ENCODE measurements at places on chromosomes 11 and 22.

GRCh38 chr11:119683783-119684182, 45.2 kb downstream of the NECTIN1 start:
- H3K4me3 ChIP-seq = no peak overlapping the region
- H3K27me3 ChIP-seq = peaks cover 3% of the 10 kb centered on the region
- no peak overlapping the region for H3K27ac ChIP-seq

DNA sequence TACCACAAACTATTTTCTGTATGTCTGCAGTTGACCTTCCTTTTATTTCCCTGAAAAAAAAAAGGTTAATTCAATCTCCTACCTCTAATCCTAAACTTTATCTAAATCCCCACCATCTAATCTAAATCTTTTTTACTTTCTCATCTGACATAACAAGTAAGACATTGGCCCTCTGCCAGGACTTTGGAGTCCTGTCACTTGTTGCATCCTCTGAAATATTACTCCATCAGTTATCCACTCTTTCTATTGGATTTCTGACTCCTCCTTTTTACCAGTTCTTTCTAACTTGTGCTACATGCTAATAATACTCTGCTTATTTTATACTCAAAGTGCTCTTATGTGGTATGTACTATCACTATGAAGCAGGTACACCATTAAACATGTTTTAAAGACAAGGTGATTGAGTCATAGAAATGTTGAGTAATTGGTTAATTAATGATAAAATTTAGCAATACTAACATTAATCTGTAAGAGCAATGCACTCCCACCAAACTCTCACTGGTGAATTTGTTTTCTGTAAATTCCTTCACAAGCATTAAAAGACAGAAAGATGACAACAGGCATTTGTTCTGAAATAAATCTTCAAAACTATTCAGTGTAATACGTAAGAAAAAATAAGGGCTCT, 914.2 kb upstream of the RAG2 start:
- H3K4me1 ChIP-seq = no peaks in the 10 kb centered on the region
- H3K4me3 ChIP-seq = no peak overlapping the region
- no peaks in the 10 kb centered on the region for H3K36me3 ChIP-seq
- no peak overlapping the region for H3K27ac ChIP-seq
- no peak for DNase-seq

DNA sequence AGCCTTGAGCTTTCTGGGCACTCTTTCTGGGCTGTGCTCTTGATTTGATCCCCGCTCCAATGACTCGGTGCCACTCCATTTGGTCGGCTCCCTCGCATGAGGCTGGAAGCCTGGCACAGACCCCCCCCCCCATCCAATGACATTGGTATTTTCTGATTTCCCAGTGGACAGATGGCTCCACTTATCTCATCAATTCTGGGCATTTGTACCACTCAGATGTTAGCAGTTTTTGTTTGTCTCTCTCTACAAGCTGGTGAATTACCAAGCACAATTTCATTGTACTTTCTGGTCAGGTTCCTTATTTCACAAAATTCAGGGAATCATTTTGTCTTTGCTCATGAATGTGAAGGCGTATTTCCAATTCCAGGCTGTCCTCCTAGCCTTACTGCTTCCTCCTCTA, 9.1 kb downstream of the DNAL4 start:
- H3K4me3 ChIP-seq = no peak overlapping the region
- H3K27ac ChIP-seq = no peak overlapping the region
- no peak for DNase-seq
- peaks cover 15% of the 10 kb centered on the region for H3K36me3 ChIP-seq
- H3K27me3 ChIP-seq = no peaks in the 10 kb centered on the region

- H3K36me3 ChIP-seq = peaks cover 11% of the 10 kb centered on the region
- H3K27me3 ChIP-seq = no peaks in the 10 kb centered on the region
- H3K4me3 ChIP-seq = peak overlapping the region; percentile 98
- peaks cover 48% of the 10 kb centered on the region for H3K4me1 ChIP-seq
- no peak for DNase-seq
- peak overlapping the region; percentile 92 for H3K27ac ChIP-seq
Measured at GRCh38 chr11:13669544-13670488, 1.3 kb downstream of the FAR1 start.

GRCh38 chr11:31922450-31922849, 111.3 kb upstream of the PAX6 start:
- DNase-seq = no peak
- no peak overlapping the region for H3K27ac ChIP-seq
- H3K4me3 ChIP-seq = no peak overlapping the region
- H3K4me1 ChIP-seq = no peaks in the 10 kb centered on the region

GRCh38 chr11:94876645-94877442, 96.5 kb downstream of the CWC15 start:
- H3K4me1 ChIP-seq = peaks cover 13% of the 10 kb centered on the region
- no peak overlapping the region for H3K27ac ChIP-seq
- DNase-seq = no peak
- peak overlapping the region; percentile 54 for H3K4me3 ChIP-seq
- H3K36me3 ChIP-seq = no peaks in the 10 kb centered on the region
- H3K27me3 ChIP-seq = no peaks in the 10 kb centered on the region

DNA sequence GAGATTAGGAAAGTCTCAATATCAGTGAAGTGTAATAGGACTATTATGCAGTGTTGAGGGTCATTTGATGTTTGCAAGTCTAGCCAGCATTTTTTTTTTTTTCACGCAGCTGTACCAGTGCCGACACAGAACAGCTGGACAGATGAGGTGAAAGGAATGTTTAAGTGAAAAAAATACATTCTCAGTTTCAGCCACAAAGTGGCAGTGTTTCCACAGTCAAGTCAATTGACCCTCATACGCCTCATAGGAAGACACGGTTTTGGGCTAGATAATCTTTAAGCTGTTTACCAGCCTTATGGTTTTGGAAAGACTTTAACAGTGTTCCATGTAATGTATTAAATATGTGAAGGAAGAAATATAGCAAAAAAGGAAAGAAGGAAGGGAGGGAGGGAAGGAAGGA, 349.9 kb upstream of the ANO3 start:
- H3K36me3 ChIP-seq = no peaks in the 10 kb centered on the region
- peak overlapping the region; percentile 47 for H3K4me3 ChIP-seq
- no peak for DNase-seq
- no peaks in the 10 kb centered on the region for H3K27me3 ChIP-seq
- H3K27ac ChIP-seq = peak overlapping the region; percentile 43

DNA sequence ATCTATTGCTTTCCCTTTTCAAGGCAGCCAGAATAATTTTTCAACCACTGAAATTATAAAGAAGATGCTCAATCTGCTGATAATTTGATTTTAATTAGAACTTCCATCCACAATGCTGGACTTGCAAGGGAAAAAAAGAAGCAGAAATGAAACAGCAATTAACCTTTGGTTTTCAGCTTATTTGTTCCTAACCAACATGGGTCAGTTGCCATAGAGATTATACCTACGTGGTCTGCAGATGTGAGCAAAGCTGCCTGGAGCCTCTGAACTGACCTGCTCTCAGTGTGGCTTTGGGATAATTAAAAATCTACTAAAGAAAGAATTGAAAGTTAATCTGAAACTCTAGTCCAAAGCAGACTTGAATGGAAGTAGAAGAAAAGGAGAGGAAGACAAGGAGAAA, 195.7 kb upstream of the API5 start:
- DNase-seq = no peak
- H3K27me3 ChIP-seq = no peaks in the 10 kb centered on the region
- H3K36me3 ChIP-seq = no peaks in the 10 kb centered on the region
- no peaks in the 10 kb centered on the region for H3K4me1 ChIP-seq

GRCh38 chr11:122779047-122779629, 59.2 kb upstream of the CRTAM start:
- peaks cover 3% of the 10 kb centered on the region for H3K36me3 ChIP-seq
- no peaks in the 10 kb centered on the region for H3K27me3 ChIP-seq
- no peak for DNase-seq
- H3K27ac ChIP-seq = no peak overlapping the region

DNA sequence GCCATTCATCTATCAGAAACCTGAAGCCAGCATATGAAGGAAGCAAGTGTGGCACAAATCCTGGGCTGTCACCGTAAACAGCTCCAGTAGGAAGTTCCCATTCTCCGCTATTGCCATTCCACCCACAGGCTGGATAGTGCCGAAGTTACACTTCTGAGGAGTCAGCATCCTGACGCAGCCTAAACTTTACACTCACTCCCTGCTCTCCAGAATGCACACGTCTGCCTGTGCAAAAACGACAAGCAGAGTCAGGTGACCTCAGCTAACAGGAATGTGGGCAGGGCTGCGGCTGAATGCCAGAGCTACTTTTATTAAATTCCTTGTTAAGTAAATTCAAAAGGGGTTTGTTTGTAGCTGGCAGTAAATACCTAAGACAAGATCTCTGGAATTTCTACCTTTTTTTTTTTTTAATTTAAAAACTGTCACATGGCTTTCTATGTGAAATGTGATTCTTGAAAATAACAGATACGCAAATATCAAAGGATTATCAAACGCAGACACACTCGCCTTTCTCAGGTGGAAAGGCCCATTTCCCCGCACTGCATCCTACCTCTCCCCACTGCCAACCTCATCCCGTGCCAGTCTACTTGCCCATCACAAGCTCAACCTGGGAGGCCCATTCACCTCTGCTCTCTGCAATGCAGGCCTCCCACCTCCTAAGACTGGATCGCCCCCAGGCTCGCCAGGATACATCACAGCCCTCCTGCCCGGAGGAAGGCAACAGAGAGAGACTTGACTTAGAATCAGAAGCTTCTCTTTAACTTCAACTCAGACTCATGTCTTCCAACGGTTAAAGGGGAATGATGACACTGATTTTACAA, 33.5 kb downstream of the NFRKB start:
- H3K4me3 ChIP-seq = no peak overlapping the region
- H3K36me3 ChIP-seq = peaks cover 70% of the 10 kb centered on the region
- no peak overlapping the region for H3K27ac ChIP-seq

GRCh38 chr11:72696866-72697700, 22.9 kb upstream of the PDE2A start:
- H3K27me3 ChIP-seq = no peaks in the 10 kb centered on the region
- DNase-seq = no peak
- peaks cover 92% of the 10 kb centered on the region for H3K36me3 ChIP-seq
- H3K27ac ChIP-seq = no peak overlapping the region

GRCh38 chr11:95923439-95923727, 524 bp downstream of the MTMR2 start:
- H3K27me3 ChIP-seq = peaks cover 6% of the 10 kb centered on the region
- peak overlapping the region; percentile 100 for H3K4me3 ChIP-seq
- peaks cover 11% of the 10 kb centered on the region for H3K36me3 ChIP-seq
- H3K4me1 ChIP-seq = peaks cover 29% of the 10 kb centered on the region
- DNase-seq = no peak
- H3K27ac ChIP-seq = peak overlapping the region; percentile 98

- peaks cover 3% of the 10 kb centered on the region for H3K36me3 ChIP-seq
- H3K27me3 ChIP-seq = no peaks in the 10 kb centered on the region
- H3K27ac ChIP-seq = no peak overlapping the region
- H3K4me3 ChIP-seq = no peak overlapping the region
- H3K4me1 ChIP-seq = peaks cover 22% of the 10 kb centered on the region
Measured at GRCh38 chr11:2685051-2685450, 14.7 kb downstream of the KCNQ1OT1 start.

GRCh38 chr11:55942785-55943392, 6.7 kb upstream of the OR5I1 start:
- H3K27me3 ChIP-seq = no peaks in the 10 kb centered on the region
- H3K36me3 ChIP-seq = no peaks in the 10 kb centered on the region
- no peak overlapping the region for H3K4me3 ChIP-seq
- DNase-seq = no peak

- DNase-seq = no peak
- H3K36me3 ChIP-seq = no peaks in the 10 kb centered on the region
- no peak overlapping the region for H3K4me3 ChIP-seq
- H3K27ac ChIP-seq = no peak overlapping the region
- no peaks in the 10 kb centered on the region for H3K4me1 ChIP-seq
Measured at GRCh38 chr11:104127828-104128227, 36.1 kb downstream of the PDGFD start.

- no peak overlapping the region for H3K27ac ChIP-seq
- peaks cover 13% of the 10 kb centered on the region for H3K27me3 ChIP-seq
- no peaks in the 10 kb centered on the region for H3K36me3 ChIP-seq
- DNase-seq = no peak
- H3K4me1 ChIP-seq = no peaks in the 10 kb centered on the region
- H3K4me3 ChIP-seq = no peak overlapping the region
Measured at GRCh38 chr11:78943841-78944240, 369.2 kb upstream of the NARS2 start.

DNA sequence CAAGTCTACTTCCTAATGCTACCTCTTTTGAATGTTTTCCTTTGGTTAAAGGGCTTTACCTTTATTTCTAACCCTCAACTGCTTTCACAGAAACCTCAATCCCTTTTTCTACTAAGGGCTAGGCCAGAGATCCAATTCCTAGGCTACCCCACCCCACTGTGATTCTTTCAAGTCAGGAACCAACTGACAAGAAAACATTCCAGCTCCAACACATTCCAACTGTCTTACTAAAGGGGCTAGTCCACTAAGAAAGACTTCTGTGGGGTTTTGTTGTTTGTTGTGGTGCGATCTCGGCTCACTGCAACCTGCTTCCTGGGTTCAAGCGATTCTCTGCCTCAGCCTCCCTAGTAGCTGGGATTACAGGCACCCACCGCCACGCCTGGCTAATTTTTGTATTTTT, 151.3 kb downstream of the APOL5 start:
- peaks cover 22% of the 10 kb centered on the region for H3K27me3 ChIP-seq
- H3K36me3 ChIP-seq = no peaks in the 10 kb centered on the region
- DNase-seq = no peak
- H3K4me3 ChIP-seq = no peak overlapping the region
- peaks cover 3% of the 10 kb centered on the region for H3K4me1 ChIP-seq

- H3K27ac ChIP-seq = no peak overlapping the region
- peaks cover 10% of the 10 kb centered on the region for H3K27me3 ChIP-seq
- no peaks in the 10 kb centered on the region for H3K36me3 ChIP-seq
- no peak for DNase-seq
- peaks cover 4% of the 10 kb centered on the region for H3K4me1 ChIP-seq
Measured at GRCh38 chr11:69999721-70000120, 78.4 kb upstream of the ANO1 start.

DNA sequence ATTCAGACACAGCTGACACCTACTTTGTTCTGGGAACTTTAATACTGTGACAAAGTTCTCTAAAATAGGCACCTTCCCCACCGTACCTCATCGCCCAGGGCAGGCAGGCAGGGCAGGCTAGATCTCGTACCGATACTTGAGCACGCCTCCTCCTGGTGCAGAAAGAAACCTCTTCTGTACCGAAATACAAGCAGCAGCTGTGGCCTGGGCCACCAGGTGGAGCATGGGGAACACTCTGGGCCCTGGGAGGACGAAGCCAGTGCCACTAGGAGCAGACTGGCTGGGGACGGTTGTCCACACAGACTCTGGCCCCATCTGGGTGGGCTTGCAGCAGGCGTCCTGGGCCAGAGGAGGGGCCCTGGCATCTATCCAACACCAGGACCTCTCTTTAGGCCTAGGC, 12.8 kb downstream of the PMM1 start:
- no peak overlapping the region for H3K27ac ChIP-seq
- no peak for DNase-seq
- no peak overlapping the region for H3K4me3 ChIP-seq
- peaks cover 14% of the 10 kb centered on the region for H3K36me3 ChIP-seq

DNA sequence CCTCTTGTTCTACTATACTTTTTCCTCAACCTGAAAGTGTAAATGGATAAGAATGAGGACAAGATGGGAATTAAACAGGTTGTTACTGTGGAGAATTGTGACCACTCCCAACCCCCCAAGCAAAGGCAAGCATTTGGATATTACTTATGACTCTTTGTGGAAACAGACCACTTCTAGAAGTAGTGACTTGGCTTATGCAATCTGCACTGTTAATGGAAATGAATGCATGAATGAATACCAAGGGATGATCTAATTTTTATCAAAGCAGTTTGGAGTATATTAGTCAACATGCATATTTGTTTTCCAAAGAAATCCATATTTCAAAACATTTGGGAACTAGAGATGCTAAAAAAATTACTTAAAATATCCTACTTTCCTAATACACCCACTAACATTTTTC, 35.3 kb downstream of the AMOTL1 start:
- no peak overlapping the region for H3K27ac ChIP-seq
- no peak overlapping the region for H3K4me3 ChIP-seq
- no peak for DNase-seq
- no peaks in the 10 kb centered on the region for H3K36me3 ChIP-seq
- H3K27me3 ChIP-seq = no peaks in the 10 kb centered on the region

All from activated B cell treated with CpG ODN at 0.5 μM for 24 hours (primary cell).